ENCODE measurements at places on chromosomes 11 and 22.
A peak's percentile ranks its signal among the peaks of the same experiment; 100 is the strongest.

GRCh38 chr22:50399751-50400331, 56.7 kb downstream of the PPP6R2 start:
- DNase-seq, result no peak

DNA sequence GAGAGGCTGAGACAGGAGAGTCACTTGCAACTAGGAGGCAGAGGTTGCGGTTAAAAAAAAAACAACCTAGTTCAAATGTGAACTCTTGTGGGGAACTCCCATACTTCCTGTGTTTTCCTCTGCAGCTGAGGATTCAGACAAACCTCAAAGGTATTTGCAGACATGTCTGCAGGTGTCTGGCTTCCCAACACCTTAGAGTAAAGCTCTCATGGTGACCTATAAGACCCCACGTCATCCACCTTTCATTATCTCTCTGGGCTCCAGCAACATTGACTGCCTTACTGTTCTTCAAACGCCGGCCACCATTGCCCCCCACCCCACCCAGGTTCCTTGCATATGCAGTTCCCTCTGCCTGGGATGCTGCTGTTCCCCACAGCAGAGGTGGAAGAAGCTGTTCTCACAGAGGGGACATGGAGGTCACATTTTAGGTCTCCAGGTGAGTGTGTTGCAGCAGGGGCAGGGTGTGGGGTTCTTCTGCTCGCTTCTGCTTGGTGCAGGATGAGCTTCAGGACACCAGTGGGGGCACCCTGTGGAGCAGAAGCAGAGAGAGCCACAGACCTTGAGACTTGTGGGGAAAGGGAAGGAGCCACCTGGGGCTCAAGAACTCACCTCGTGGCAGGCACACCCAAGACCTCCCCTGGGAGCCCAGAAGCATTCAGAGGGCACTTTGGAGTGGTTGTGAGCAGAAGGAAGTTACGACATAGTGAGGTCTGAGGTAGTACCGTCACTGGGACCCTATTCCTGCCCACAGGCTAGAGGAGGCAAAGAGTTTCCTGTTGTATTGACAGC, 203.2 kb downstream of the CSNK2A3 start:
- DNase-seq, result no peak

GRCh38 chr22:50699001-50699755, 26.6 kb downstream of the SHANK3 start:
- DNase-seq, result no peak

DNA sequence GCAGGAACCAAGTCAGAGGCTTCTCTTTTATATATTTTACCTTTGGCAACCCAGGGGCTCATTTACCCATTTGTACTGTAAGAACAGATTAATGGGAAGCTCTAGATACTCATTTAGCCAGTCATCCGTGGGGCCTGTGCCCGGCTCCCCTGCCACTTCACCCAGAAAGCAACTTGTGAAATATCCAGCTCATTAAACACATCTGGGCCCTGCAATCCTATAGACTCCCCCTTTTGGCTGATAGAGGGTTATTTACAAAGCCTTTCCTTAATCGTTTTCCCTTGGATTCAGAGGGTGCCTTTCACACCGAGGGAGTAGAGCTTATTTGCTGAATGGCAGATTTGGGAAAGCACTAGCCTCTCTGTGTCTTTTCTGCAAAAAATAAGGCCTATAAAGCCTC, 118.7 kb upstream of the SORL1-AS1 start:
- no peak for DNase-seq

DNA sequence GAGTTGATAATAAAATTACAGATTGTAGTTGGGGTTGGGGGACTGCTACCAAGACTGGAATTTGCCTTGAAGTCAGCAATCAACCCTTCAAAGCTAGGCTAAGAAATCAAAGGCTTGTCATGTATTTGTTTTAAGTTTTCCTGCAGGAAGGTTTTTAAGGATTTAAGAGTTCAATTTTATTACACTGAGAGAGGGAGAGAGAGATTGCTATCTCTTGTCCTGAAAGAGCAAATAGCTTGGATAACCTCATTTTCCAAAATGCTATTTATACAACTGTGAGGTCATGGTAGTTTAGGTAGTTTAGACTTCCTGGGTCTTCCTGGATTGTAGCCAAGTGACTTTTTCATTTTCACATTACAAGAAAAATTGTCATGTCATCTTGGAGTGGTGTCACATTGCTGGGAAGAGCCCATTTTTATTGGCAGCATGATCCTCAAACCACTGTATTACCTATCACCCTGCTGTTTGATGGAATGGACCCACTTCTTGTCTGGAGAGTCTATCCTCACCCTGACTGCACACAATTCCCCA, 10.1 kb upstream of the PRSS23 start:
- DNase-seq, result no peak

DNA sequence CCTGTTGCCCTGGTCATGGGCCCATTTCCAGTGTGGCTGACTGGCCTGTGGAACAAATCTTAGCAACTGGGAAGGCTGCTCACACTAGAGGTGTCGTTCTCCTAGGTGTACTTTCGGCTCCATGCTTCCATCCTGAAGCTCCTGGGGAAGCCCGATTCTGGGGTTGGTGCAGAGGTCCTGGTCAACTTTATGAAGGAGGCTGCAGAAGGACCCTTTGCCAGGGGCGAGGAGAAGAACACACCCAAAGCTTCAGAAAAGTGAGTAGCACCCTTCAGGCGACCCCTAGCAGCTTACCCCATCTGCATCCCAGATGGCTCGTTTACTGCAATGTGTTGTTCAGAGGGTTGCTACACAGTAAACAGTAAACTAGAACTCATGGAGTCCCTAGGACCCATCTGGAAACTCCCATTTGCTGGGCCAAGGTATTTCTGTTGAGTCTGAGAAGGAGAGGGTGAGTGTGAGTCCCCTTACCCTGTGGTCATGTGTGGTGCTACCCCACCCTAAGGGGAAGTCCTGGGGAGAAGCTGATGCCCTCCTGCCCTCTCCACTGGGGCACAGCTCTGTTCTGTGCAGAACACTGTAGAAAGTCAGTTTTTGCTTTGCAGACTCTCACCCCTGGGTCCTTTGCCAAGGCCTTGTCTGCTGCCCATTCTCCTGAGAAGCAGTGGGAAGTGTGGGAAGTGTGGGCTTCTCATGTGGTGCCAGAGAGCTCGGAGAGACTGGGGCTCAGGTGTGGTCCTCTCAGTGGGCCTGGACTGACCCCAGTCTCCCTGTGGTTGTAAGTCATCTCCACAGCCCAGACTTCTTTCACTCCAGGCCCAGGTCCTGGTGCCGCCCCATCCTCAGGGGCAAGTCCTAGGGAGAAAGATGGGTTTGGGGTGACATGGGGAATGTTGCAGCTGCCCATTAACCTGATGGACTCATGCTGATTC, 85.0 kb downstream of the CABIN1 start:
- no peak for DNase-seq

DNA sequence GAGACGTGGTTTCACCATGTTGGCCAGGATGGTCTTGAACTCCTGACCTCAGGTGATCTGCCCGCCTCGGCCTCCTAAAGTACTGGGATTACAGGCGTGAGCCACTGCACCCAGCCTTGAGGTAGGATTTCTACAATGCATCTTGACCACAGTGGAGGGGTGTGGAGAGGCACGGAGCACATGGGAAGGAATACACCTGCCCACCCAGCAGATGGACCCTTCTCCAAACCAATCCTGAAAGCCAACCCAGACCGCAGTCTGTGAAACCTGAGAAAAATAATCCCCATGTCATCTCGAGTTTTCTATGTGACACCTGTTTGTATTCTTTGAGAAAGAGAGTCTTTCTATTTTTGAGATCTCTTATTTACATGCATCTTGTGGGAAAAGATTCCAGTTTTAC, 32.5 kb downstream of the LGR4 start:
- no peak for DNase-seq

DNA sequence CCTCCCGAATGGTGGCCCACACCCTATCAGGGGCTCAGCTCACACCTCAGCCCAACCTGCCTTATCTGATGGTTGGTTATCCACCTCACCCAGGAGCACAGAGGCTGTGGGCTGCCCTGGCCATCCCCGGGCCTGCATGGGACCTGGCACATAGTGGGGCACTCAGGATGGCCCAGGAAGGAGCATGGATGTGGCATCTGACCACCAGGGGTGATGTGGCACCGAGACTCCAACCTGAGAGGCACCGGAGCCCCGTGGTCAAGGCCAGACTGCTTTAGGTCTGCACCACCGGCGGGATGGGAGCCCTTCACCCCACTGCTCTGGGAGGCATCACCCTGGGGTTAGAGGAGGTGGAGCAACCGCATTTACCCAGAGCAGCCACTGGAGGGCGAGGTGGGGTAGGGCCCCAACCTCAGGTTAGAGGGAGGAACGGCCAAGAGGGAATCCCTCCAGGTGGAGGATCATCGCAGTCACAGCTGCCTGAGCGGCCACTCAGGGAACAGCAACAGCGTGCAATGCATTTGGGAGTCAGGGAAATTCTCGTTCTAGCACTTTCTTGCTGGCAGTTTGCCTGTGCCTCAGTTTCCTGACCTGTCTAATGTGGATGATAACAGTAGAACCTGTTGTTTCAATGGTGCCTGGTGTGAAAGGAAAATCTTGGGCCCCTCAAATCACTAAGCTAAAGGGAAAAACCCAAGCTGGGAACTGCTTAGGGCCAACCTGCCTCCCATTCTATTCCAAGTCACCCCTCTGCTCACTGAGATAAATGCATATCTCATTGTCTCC, 52.9 kb upstream of the CARS1 start:
- DNase-seq, result no peak

DNA sequence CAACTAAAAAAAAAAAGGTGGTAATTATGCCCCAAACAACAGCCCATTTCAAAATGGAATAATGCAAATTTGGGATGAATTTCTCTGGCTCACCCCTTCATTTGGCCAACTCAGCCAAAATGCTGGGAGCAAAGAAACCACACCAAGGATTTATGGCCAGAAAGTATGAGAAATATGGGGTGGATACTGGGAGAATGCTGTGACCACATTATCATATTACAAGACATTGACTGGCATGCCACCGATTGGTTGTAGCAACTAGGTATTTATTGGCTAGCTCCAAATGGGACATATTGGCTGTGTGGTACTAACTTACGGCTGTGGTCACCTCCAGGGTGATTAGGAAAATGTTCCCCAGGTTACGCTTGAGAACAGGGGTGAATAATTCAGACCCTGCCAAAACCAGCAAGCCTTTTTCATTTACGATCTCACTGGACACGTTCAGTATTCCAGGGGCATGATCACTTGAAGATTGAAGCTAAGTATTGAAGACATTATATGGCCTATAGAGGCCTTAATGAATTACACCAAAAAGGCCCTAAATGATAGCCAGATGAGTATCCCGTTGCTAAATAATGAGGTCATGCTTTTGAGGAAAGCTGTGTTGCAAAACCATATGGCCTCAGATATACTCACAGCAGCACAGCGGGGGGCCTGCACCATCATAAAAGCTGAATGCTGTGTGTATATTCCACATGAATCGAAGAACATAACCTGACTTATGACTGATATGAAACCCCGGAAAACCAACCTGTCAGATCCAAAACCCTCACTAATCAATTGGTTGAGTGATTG, 3.8 kb upstream of the FDX1 start:
- DNase-seq, result no peak

- DNase-seq, result no peak
These were observed at the start of gene ADM2 for GRCh38 chr22:50481440-50482106. Gene ADM2, plus strand, starts transcription at chr22:50481543. Its CDS starts 305 bp downstream, at chr22:50481848.

- no peak for DNase-seq
These were observed 216.2 kb downstream of the SNX19 start for GRCh38 chr11:130700092-130700491.

GRCh38 chr22:39806109-39806508, 87.5 kb downstream of the ENTHD1 start:
- no peak for DNase-seq

GRCh38 chr22:37305887-37306286, 23.6 kb downstream of the CYTH4 start:
- no peak for DNase-seq

- DNase-seq, result no peak
These were observed 128.6 kb upstream of the DDI1 start for GRCh38 chr11:103907548-103908455.

DNA sequence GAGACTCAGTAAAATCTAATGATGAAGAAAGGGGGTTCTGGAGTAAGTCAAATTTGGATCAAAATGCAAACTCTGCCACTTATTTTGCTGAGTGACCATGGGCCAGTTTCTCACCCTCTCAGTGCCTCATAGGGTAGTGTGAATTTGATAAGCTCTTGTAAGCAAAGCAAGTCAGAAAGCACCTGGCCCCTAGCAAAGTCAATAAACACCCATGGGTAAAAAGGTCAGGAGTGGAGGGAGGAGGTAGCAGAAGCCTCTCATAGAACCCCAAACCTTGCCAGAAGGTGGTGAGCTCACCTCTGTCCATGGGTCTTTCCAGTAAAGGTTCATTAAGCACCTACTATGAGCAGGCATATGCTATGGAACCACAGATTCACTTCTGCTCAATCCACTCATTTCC, 18.5 kb upstream of the CACNG2 start:
- DNase-seq, result no peak

GRCh38 chr11:127531167-127531566, 530.6 kb upstream of the KIRREL3 start:
- DNase-seq, result no peak

DNA sequence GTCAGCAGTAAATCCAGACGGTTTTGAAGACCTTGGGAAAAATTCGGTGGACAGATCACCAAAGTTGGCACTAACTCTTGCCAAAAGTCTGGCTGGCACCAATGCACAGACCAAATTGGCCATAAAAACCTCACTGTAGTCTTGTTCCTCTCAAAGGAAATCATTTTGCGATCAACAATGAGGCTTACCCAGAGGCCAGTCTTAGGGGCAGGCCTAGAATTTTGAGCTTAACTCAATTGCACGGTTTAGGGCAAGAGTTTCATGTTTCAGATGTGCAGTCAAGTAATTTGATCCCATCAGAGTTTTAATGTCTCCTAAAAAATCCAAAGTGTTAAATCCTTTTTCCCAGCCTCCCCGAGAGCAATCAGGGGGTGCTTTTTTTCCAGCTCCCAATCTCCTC, 19.0 kb downstream of the MPPED2 start:
- DNase-seq, result no peak

GRCh38 chr11:119505861-119506260, 82.9 kb upstream of the THY1 start:
- no peak for DNase-seq

DNA sequence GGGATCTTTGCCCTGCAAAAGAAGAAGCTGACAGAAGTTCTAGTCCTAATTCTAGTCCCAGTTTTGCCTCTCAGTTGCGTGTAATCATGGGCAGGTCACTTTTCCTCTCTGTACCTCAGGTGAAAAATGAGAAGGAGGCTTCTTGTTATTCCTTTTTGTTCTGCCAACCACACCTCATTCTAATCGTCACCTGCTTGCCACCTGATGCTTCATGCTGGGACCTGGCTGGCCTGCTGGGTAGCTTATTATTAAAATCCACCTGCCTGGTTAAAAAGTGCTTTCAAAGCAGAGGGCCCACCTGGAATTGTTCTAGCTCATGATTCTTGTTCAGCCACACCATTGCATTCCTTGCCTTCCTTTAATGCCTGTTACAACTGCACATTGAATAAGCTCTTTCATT, 8.4 kb upstream of the ALG8 start:
- DNase-seq, result peak; percentile 74

DNA sequence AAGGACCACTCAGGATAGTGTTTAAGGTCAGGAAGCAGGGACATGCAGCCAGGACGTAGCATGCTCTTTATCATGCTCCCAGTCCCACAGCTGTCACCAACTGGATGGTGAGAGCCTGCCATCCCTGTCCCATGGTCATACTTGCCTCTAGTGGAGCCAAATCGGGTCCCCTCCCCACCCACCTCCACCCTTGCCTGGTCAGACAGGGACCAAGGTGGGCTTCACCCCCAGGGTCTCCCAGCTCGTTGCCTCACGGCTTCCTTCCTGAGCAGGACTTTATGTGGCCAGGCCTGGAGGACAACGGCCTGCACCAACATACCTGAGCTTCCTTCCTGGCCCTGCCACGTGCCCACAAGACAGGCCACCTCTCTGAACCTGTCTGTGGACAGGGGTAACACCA, 19.8 kb downstream of the A4GALT start:
- DNase-seq, result no peak
